ENCODE measurements at places on chromosomes 3 and 15. TPM values are rescaled to one million over a fixed set of nuclear protein-coding genes. Genes with fewer than 3 reads are reported as not detected.

- no peak for DNase-seq
These were observed 8.0 kb downstream of the MCM2 start for GRCh38 chr3:127606086-127606805.

DNA sequence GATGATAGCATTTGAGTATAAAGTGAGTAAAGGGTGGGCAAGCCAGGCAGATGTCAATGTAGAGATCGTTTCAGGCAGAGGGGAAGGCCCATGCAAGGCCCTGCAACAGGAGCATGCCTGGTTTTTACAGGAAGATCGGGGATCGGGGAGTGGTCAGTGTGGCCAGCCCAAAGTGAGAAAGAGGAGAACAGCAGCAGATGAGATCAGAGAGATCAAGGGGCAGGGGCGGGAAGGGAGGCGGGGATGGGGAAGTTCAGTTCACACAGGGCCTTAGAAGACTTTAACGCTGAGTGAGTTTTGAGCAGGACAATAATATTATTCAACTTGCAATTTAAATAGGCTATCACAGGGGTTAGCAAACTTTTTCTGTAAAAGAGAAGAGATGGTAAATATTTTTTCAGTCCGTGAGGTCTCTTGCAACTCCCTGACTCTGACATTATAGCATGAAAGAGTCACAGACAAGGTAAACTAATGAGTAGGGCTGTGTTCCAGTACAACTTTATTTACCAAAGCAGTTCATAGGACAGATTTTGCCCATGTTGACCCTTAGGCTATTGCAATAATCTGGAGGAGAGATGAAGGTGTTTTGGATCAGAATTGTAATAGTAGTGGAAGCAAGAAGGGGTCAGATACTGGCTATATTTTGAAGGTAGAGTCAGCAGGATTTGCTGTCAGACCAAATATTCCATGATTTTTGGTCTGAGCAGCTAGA is 12.4 kb upstream of the CD47 start:
- peak; percentile 71 for DNase-seq

DNA sequence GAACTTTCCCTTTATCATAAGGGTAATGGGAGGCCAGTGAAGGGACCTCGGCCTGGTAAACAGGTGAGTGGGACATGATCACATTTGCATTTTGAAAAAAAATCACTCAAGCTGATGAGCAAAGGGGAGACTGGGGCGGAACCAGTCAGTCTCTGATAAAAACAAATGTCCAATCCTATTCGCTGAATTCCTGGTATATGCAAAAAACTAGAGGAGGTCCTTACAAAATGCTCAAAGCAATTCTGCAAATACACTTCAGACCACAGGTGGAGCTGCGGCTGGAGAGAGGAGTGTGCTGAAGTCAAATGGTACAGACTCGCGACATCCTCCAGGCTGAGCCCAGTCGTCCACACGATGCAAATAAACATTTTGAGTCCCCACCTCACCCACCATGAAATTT is 166.7 kb downstream of the FOXP1 start:
- peak; percentile 79 for DNase-seq

Gene SEMA3G
- total RNA-seq = 0.82 TPM

DNA sequence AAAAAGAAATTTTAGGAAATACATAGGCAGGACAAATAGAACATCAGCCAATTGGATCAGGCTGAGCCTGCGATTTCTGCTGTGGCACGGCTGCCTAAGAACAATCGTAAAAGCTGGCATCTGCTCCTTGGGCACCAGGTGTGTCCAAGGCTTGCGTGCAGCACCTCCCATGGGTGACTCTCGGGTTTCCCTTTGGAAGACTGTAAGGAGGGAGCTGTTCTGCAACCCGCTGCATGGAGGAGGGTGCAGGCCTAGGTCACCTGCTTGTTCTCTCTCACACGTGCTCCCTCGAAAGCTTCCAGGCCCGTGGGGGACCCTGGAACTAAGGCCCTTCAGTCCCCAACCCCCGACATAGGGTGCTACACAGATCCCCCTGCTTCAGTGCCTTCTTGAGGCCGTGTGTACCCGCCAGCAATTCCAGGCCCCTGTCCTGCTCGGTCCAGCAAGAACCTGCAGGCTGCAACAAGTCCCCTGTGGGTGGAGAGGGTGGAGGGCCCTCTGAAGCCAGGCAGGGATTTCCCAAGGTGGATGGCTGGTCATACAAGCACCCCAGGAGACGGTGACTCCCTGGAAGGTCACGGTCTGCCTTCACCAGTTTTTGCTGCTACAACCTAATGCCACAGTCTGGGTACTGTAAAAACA is 3.4 kb downstream of the GP9 start:
- peak; percentile 39 for DNase-seq

Gene UBAP1L
- 3.4 TPM for total RNA-seq

Gene CCR9
- total RNA-seq = not detected

DNA sequence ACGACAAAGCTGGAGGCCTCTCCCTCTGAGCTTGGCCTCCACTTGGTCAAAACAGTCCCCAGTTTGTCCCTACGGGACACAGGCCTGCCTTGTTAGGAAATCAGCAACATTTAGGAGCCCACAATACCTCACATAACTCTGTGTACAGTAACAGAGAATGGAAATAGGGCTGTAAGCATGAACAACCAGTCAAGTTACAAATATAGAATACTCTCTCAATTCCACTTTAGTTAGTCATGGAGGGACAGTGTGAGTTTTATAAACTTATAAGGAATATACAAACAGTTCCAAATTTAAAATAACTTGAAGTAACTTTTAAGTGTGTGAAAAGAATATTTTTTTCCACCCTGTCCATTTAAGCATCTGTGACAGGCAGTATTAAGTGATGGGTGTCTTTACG is 129.4 kb downstream of the PGPEP1L start:
- no peak for DNase-seq

DNA sequence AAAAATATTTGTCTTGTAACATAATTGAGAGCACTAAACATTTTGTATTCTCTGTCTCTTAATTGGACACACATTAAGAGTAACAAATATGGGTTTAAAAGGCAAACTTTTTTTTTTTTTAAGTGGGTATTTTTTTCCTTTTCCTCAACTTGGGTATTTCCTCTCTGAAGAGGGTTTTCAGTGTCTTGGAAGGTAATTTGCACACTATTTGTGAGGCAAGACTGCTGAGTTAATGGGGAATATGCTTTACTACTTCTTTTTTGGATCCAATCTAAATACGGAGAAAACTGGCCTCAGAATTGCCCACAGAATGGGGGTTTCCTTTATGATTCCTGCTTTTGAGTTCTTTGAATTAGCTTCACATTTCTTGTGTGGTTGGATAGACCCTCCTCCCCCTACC is 105.2 kb downstream of the FNDC3B start:
- DNase-seq = no peak

DNA sequence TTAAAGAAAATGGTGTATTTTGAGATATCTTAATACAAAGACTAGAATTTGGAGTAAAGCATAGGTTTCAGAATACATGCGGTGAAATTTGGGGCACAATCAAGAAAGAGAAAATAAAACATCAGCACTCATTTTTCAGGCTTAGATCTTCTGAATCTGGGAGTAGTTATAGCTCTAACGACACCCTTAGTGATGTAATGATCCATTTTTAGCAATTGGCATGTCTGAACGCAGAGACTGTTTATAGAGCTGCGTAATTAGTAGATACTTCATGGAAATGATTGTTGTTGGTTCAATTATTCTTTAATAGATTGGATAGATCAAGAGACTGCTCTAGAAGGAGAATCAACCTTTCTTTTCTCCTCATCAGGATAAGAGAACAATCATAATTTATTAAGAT is 47.5 kb upstream of the SNRK start:
- no peak for DNase-seq

DNA sequence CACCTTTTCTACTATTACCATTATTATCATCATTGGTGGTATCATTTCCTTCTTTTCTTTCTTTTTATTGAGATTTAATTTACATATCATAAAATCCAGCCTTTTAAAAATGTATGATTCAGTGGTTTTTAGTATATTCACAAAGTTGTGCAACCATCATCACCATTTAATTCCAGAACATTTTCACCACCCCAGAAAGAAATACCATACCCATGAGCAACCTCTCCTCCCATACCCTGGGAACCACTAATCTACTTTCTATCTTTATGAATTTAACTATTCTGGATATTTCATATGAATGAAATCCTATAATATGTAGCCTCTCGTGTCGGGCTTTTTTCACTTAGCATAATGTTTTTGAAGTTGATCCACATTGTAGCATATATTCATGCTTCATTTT is 29.1 kb downstream of the AAGAB start:
- DNase-seq = no peak

GRCh38 chr3:51371943-51372557 is 13.0 kb upstream of the MANF start:
- peak; percentile 89 for DNase-seq

Gene ZNF774
- 3.6 TPM for total RNA-seq
